ENCODE measurements at places on chromosomes 2 and 18.

DNA sequence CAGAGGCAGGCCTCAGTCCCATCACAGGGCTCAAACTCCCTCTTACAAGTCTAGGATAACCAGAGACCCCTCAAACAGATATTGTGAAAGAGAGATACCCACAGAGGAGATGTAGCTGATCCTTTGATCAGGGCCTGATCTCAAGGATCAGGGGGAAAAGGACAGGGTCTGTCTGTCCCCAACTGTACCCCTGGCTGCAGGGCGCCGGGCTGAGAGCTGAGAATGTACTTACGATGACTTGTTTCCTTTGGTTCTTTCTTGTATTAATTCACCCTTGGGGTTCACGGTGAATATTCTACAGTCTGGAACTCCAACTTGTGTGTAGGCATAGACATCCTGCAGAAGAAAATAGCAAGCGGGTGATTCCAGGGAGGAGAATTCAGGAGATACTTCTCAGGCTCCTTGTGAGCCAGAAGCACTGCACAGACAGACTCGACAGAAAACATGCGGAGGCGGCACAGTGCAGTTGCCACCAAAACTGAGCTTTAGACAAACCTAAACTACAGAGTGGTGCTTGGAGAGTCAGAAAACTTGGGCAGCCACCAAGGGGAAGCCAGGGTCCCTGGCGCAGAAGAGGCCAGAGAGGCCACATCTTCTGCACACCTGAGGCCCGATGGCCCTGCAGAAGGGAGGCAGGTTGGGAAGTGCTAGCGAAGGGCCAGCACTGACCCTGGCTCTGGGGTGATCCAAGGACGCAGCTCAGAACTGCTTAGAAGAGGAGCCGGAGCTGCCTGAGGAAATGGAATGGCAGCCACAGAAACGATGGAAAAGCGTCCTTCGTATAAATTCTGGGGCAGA, 73.9 kb downstream of the EMILIN2 start:
- no peak for DNase-seq

GRCh38 chr2:88838165-88838635, 146.7 kb downstream of the RPIA start:
- DNase-seq = no peak

- no peak for DNase-seq
Observed at GRCh38 chr2:10777842-10778723, 34.5 kb downstream of the PDIA6 start.

- DNase-seq = no peak
Observed at GRCh38 chr2:238138331-238139195, at the start of gene KLHL30. KLHL30 (plus strand) TSS chr2:238138668; CDS start chr2:238140755, 2,087 bp downstream.

GRCh38 chr2:120517751-120518469, 172.0 kb downstream of the INHBB start:
- no peak for DNase-seq

DNA sequence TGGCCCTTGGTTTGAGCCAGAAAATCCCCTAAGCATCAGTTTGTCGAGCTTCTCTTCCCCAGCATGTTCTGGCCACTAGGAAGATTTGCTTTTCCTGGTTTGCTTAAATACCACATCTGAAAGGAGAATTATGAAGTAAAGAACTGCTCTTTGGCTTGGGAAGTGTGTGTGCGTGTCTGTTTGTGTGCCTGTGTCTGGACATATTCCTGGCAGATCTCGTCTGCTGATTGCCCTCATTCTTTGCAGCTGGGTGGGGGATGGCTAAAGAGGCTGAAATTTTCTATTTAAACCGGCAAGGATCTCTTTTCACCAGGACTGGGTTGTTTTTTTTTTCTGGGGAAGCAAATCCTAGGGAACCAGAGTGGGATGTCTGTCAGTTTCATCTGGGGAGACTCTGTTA, 57.3 kb upstream of the MBOAT2 start:
- DNase-seq = no peak

DNA sequence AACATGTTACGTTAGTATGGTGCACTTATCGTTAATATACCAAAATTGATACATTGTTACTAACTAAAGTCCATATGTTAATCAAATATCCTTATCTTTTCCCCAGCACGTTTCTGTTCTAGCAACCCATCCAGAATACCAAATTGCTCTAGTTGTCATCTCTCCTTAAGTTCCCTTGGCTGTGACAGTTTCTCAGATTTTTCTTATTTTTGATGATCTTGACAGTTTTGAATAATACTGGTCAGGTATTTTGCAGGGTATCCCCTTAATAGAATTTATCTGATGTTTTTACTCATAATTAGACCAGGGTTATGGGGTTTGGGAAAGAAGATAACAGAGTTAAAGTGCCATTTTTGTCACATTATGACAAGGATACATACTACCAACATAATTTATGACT, 47.8 kb downstream of the TFPI start:
- DNase-seq = no peak

DNA sequence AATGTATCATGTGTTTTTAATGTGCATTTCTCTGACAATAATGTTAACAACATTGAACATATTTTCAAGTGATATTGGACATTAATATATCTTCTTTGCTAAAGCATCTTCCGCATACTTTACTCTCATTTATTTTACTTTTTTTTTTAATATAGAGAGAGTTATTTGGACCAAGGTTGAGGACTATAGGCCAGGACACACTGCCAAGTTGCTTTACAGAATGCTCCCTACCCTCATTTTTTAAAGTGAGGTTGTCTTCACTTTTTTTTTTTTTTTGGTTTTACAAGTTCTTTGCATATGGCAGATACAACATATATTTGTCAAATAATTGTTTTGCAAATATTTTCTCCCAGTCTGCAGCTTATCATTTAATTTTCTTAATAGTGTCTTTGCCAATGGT, 201.8 kb downstream of the OSR1 start:
- no peak for DNase-seq

GRCh38 chr2:144217853-144218633, 301.9 kb downstream of the ZEB2 start:
- DNase-seq = no peak

- DNase-seq = no peak
Observed at GRCh38 chr18:3252843-3253242, 5.2 kb downstream of the MYL12A start.

DNA sequence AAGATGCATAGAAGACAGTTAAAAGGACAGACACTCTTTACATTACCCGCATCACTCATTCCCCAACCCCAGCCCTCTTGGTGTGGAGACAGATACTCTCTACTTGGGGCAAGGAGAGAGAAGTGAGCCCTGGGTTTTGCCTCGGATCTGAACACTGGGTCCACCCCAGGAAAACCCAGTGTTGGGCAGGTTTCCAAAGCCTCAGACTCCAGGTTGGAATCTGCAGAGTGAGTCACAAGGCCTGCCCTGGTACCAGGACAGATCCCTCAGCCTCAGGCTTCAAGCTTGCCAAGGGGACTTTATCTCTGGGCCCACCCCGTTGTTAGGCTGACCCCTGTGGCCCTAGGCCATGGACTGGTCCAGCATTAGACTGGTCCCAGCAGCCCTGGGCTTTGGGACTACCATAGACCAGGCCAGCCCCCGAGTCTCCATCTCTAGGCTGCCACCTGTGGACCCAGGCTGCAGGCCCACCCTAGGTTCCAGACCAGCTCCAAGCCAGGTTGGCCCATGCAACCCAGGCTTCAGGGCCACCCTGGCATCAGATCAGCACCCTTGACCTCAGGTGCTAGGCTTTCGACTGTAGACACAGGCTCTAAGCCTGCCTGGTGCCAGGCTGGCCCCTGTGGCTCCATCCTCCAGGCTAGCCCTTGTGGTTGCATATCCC, 112.8 kb downstream of the GULP1 start:
- no peak for DNase-seq

DNA sequence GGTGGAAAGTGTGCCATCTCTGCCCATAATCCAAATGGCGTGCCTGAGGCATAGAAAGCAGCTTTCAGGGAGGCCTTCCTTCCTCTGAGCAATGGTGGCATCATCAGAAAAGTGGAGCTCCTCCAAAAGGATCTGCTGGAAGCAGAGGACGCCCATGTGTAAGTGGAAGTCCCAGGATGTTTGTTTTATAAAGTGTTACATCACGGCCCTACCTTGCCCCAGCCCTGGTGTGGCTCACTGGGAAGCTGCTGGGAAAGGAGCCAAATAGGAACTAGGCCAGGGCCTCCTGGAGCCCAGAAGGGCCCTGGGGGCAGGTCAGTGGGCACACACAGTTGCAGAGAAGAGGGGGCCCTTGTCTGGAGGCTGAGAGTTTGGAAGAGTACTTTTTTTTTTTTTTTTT, 4.2 kb upstream of the ODC1 start:
- DNase-seq = peak; percentile 66

DNA sequence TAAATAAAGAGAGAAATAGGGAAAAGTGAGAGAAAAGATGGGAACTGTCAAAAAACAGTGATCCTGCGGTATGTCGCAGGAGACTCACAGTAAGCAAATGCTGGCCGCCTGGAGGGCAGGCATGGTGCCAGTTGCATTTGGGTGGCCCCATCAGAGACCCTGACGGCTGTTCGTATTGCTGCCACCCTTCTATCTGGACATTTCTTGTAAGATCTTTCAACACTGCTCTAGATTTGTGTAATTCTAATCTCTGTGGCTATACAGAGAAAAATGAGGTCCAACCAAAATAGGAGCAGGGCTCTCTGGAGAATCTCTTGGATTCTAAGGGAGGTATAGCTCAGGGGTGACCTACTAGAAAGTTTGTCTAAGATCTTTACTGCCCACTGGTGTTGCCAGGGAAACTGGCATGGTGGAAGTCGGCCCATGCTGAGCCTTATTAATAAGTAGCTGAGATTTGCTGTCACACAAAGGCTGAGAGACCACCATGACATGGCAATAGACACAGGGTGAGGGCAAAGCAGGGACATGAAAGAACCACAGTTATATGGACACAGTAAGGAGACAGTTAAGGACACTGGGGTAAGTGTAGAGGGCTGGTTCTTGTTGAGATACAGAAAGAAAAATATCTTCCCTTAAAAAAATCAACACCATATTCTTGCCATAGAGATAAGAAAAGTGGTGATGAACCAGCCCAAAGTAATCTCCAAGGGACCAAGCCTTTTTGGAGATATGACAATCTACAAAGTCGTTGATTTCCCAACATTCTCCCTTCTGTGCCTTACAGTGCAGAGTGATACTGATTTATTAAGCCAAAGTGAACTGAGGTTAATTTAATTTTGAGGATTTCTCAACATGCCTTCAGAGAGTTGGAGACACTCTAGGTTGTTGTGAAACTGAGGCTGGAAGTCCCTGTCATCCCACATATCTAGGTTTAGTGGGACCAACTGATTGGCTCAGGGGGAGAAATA, 26.4 kb upstream of the FZD7 start:
- no peak for DNase-seq

DNA sequence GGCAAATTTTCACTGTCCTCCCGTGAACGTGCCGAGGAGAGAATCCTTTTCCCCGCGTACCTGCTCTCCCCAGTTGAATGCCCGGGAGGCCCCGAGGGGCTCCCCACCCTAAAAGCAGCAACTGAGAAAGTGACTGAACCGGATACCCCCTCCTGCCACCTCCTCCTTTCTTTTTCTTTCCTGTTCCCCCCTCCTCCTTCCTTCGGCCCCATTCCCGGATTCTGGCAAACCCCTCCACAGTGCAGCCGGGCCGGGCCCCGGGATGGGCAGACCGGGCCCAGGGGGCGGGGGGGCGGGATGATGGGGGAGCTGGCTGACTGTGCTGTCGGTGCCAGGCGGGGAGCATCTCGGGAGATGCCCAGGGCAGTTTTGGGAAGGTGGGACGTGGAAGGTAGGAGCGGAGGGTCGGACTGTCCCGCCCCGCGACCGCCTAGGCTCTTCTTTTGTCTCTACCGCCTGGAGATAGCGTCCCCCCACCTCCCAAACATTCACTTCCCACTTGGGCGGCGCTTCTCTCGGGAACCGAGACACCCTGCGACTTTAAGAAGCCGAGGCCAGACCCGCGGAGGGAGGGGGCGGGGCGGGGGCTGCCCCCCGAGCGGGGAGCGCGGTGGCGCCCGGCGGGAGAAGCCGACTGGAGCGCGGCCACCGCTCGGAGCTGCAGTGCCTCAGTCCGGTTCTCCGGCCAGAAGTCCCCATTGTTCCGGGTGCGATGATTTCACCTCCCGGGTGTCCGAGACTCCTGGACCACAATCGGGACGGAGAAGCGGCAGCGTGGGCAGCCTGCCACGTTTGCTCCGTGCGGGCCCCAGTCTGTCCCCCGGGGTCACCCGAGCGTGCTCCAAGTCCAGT, 8.2 kb downstream of the DLX2 start:
- no peak for DNase-seq

- no peak for DNase-seq
Observed at GRCh38 chr2:120764492-120764891, 28.8 kb downstream of the GLI2 start.

DNA sequence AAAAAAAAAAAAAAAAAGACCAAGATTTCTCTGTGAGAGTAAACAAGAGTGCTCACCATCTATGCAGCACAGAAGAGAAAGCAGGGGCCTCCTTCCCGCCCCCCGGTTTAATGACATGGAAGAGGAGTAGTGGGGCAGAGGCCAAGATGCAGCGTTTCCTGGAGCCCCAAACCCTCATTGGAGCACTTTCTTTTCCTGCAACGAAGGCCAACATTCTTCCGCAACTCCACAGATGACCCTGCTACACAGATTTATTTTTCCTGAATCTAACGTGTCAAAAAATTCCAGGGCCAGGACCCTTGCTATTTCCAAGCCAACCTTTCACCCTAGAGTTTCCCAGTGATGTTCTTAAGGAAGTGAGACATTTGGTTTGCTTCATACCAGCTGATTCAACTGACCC, 189.6 kb downstream of the MIB1 start:
- no peak for DNase-seq

DNA sequence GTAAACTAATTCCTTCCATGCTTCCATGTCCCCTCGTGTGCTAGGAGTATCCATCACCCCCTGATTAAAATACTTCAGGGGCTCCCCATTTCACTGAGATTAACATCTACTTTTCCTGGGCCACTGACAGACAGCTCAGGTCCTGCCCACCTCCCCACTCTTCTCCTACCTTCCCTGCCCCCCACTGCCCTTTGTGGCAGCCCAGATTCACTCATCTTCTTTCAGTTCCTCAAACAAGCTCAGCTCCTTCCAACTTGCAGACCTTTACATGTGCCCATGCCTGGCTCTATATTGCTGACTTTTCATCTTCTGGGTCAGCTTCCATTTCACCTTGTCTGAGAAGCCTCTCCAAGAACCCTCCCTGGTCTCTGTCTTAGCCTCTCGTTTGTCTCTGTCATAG, 12.0 kb downstream of the RUFY4 start:
- DNase-seq = no peak

- DNase-seq = no peak
Observed at GRCh38 chr2:70598197-70598596, 44.6 kb upstream of the TGFA start.
